ENCODE measurements at places on chromosomes 2 and 18.

- no peak for DNase-seq
Measured at GRCh38 chr2:182444170-182444569, 17.3 kb upstream of the PDE1A start.

- no peak for DNase-seq
Measured at GRCh38 chr2:11842336-11842735, 95.9 kb downstream of the LPIN1 start.

DNA sequence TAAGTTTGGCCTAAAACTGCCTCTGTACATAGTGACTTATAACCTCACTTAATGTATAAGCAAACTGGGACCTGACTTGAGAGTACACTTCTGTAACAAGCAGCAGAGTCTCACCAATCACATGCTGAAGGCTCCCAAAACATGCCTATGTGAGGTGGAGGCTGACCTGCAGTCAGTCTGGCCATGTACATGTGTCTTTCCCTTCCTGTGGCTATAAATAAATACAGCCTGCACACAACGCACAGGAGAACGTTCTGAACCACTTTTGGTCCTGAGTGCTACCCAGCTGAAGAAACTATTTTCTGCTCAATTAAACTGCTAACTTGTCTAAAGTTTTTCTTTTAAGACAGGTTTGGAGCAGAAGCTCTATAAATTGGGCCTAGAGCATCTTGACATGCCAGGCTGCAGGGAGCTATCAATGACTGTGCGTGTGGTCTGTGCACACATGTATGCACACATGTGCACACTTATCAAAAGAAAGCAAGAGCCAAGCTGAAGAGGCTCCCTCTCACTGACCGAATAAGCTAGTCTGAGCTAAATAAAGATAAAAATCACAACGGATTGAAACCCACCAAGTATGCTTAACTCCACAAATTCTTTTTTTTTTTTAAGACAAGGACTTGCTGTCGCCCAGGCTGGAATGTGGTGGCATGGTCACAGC is 15.0 kb downstream of the RNASEH1 start:
- DNase-seq: no peak

DNA sequence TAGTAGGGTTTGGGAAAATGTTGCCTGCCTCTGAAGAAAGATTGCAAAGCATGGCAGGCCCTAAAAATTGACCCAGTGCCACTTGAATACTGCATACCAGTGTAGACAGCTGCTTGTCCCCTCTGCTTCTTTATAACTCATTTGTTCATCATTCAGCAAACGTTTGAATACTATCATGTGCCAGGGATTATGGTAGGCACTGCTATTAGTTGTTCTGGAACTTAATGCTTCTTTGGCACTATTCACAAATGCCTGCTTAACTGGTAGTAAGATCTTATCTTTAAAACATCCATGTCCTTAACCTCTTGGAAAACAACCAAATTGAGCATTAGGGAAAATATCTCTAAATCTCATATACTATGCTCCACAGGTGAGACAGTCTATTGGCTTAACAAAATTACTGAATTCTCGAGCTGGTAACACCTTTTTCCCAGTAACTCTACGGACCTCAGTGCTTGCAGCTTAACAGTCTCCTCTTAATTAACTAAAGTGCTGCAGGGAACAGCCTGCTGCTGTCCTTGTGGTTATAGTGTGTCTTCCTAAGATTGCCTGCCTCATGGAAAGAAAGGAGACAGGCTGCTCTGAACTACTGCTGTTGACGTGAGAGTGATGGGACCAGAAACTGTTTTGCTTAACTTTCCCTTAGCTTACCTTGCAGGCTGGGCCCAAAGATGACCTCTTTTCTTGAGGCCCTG is 93.2 kb downstream of the MIB1 start:
- no peak for DNase-seq

DNA sequence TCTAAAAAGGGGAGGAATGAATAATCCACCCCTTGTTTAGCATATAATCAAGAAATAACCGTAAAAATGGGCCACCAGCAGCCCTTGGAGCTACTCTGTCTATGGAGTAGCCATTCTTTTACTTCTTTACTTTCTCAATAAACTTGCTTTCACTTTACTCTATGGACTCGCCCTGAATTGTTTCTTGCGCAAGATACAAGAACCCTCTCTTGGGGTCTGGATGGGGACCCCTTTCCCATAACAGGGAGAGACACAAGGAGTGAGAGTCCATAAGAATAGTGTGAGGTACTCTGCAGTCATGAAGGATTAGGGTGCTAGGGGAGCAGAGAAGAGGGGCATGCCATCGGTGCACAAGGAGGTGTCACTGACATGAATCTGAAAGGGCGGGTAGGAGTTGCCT is 159.2 kb upstream of the PGAP1 start:
- no peak for DNase-seq

DNA sequence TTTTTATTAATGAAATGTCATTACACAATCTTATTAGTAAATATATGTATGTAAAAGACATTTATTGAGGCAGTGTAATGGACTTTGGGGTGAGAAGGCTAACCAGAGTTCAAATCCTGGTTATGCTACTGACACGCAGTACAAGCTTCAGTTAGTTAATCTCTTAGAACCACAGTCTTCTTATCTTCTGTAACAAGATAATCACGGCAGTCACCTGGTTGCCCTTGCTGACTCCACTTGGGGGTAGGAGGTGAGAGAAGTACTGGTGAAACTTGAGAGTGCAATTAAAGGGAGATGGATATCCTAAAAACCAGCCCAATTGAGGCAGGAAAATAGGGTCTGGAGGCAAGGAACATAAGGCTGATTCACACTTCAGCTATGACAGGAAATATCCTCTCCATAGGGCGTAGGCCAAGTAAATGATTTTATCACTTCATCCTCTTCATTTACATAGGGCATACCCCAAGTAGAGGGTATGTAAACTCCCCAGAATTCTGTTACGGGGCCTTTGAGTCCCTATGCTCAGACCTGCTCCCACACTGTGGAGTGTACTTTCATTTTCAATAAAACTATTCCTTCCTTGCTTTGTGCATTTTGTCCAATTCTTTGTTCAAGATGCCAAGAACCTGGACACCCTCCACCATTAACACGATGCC is 21.3 kb downstream of the SKA1 start:
- DNase-seq: no peak

- no peak for DNase-seq
Measured at GRCh38 chr2:96143848-96144480, 1.3 kb downstream of the DUSP2 start.

- no peak for DNase-seq
Measured at GRCh38 chr18:43587538-43588153, 310.4 kb upstream of the SYT4 start.

DNA sequence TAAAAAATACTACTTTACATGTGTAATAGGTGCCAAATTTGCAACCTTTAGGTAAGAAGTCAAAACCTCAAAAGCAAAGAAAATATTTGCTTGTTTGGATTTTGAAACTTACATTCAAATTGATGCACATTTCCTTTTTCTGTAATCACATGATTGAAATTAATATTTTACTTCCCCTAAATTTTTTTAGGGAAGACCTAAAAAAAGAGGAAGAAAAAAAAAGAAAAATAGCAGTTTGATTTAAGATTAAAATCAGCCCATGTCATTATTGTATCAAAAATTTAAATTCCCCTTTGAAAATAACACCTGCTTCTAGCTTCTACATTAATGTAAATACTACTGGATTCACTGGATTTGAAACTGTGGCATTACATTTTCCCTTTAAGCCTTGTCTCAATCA is 68.2 kb upstream of the STON1 start:
- DNase-seq: no peak

GRCh38 chr2:69306822-69307578 is 80.0 kb downstream of the GFPT1 start:
- no peak for DNase-seq

DNA sequence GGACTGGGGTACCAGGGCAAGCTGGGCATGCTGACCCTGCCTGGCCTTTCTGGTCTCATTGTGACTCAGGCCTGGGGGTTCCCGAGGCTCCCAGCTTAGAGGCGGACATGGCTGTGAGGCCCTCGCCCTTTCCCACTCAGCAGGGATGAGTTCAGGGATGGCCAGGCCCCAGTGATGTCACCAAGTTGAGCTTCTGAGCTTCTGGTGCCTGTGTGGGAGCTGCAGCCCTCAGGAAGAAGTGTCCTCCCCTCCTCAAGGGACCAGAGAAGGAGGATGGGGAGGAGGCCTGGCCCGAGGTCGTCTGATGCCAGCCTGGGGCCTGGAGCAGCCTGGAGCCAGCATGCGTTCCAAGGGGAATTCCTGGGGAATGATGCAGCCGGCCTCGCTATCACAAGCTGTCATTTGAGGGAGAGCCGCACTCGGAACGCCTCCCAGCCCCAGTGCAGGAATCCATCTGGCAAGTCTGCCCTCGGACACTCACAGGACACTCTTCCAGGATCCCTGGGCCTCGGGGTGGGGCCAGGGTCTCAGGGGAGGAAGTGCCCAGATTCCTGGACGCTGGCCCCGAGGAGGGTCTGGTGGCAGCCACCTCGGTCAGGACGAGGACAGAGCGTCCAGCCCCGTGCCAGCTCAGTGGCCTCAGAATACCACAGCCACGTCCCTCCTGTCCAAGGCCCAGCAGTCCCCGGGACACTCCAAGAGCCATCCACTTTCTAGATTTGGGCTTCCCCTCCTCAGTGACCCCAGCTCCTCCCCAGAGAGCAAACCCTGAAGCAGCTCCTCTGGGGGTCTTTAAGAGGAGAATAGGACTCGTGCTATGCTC is 61.2 kb upstream of the GPC1 start:
- DNase-seq: peak; percentile 79

- DNase-seq: no peak
Measured at GRCh38 chr18:80044072-80044471, 9.8 kb downstream of the RBFA start.

GRCh38 chr18:986051-986450 is 81.4 kb downstream of the ADCYAP1 start:
- no peak for DNase-seq

GRCh38 chr2:216189410-216189809 is 80.3 kb downstream of the XRCC5 start:
- no peak for DNase-seq

DNA sequence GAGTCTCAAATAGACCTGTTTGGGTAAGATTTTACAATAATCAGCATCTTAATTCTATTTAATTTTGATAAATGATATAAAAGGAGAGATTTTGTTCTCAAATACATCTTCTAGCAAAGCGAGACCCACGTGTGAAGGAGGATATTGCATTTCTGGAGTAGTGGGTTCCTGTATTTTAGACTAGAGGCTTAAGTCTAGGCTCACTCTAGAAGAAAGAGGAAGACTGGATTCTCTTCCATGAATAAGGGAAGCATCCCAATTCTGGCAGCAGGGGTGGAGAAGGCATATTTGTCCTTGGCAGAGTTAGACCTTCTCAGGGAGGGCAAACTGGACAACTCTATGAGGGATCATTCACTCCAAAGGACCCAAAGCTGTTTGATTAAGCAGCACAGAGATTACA is 11.3 kb upstream of the FAM228A start:
- DNase-seq: no peak

Data from HS-27A (cell line).